Kidney glomerular epithelial cell (primary cell): ENCODE measurements at places on chromosomes 6 and 20.

- DNase-seq: no peak
These were observed 5.6 kb downstream of the SRSF3 start for GRCh38 chr6:36599791-36600209.

DNA sequence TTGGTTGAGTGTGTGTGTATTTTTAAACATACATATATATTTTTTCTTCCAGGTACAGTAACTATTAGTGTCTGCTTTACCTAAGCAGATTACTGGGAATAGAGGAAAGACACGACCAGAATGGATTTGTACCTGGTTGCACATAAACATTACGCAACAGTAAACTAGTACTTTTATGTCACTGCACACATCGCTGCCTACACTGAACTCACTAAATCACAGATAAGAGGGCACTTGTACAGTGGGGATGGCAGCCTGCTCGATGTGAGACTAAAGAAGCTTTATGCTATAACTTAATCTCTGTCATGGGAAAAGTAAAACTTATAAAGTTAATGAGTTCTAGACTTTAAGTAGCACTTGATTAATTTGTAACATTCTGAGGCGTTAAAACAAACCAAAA, 89.5 kb upstream of the SIM1 start:
- peak; percentile 43 for DNase-seq

DNA sequence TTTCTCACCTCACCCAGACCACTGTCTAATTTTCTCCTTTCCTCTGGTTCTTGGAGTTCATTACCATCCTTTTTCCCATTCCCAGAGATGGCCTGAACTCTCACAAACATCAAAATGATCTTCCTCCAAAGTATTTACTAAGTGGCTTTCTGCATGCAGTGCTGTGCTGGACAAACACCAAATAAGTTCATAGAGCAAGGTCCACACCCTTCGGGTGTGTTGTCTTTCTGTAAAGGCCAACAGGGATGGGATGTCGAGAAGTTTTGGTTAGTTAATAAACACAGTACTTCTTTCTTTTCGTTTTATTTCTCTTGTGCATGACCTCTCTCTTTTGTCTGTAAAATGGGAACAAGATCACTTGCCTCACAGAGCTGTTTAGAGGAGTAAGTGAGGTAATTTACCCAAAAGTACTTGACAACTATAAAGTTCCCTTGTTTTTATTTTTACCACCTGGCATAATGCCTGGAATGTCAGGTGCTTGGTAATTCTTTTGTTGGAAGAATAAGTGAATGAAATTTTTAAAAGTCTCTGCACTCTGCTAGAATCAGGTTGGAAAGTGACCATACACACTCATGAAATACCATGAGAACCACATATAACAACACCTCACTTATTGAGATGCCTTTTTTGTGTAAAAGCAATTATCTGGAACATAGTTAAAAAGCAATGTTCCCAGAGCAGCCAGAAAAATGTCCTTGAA, 22.8 kb upstream of the CCN6 start:
- DNase-seq: no peak

DNA sequence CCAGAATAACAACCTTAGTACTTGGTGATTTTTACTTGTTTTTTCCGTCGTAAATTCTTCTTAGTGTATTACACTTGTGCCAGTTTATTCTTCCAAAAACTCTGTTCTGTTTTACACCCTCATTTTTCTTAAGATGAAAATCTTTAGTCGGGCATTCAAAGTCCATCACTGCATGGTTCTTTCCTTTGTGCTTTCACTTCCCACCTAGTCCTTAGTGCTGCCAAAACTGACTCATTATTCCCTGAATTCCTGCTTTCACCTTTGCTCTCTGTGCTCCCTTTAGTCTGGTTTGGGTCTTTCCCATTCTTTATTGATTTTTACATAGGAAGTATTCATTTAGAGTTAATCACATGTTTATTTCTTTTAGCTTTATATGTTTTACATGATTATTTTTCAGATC, 3.3 kb downstream of the TRMT11 start:
- DNase-seq: no peak

- no peak for DNase-seq
These were observed 14.2 kb downstream of the ERGIC3 start for GRCh38 chr20:35555951-35556645.

DNA sequence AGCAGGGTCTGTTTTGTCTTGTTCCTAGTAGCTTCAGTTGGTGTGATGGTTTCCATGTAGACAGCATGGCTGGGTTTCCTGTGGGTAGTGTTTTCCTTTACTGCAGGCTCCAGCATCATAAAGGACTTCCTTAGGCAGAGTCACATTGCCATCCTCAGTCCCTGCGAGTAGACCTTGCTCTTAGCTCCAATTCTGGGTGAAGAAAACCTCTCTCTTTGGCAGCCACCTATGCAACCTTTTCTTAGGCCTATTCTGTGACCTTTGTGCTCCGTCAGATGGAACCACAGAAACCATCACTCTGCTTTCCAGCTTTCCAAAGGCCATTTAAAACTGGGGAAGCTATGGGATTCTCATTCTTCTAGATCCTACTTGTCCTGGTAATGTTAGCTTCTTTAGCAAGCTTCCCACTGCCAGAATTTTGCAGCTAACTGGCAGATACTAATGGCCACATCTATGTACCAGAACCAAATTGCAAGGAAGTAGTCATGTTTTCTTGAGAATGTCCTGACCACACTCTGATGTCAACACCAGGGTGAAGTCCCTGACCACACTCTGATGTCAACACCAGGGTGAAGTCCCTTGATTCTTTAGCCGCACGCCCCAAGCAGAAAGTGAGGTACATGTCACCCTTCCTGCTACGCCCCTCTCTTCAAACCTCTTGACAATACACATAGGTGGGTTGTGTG, 646.6 kb upstream of the HS3ST5 start:
- no peak for DNase-seq

DNA sequence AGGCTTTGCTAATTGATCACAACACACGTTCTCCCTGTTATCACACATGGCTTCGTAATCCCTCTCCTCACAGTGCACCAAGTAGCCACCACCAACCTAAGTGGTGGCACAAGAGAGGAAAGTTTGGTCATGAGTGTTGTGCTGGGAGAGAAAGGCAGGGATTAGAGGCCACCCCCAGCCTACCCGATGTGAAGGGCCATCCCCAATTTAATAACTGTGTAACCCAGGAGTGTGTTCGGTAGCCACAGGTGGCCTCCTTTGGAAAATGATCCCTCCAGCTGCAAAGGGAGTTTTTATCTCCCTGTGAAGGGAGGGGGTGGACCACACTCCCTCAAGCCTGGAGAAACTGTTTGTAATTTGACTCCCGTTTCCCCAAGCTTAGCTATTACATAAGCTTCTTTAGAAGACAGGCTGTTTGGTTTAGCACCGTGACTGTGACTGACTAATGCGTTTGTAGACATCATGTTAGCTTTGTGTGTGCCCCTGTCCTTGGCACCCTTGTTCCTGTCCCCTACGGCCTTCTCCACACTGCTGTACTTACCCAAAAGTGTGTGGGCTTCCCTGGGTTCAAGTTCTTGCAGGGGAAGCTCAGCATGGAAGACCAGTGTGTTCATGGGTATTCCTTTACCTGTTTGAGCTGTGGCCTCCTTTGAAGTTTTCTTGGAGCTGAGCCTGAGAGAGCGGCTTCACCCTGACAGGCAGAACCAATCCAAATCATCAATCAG, 20.6 kb downstream of the PPP1R16B start:
- DNase-seq: peak; percentile 67

DNA sequence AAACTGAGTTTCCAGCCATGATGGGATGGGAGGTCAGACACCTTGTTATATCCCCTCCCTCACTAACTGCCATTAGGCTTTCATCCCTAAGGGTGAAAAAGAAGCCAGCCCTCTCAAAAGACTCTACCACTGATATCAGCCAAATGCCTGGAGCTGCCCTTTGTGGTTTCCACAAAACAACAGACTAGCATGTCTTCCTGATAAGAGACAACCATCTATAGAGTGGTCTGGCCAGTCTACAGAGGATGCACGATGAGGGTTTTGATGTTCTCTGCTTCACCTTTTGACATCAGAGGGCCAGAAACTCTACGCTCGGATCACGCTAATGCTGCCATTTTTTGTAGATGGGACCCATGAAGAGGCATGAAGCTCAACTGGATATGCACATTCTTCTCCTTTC, 61.7 kb upstream of the ARHGAP18 start:
- DNase-seq: no peak

GRCh38 chr6:154001494-154002285, 37.4 kb upstream of the OPRM1 start:
- DNase-seq: no peak

- no peak for DNase-seq
These were observed 14.3 kb upstream of the MAP1LC3A start for GRCh38 chr20:34544109-34544796.

DNA sequence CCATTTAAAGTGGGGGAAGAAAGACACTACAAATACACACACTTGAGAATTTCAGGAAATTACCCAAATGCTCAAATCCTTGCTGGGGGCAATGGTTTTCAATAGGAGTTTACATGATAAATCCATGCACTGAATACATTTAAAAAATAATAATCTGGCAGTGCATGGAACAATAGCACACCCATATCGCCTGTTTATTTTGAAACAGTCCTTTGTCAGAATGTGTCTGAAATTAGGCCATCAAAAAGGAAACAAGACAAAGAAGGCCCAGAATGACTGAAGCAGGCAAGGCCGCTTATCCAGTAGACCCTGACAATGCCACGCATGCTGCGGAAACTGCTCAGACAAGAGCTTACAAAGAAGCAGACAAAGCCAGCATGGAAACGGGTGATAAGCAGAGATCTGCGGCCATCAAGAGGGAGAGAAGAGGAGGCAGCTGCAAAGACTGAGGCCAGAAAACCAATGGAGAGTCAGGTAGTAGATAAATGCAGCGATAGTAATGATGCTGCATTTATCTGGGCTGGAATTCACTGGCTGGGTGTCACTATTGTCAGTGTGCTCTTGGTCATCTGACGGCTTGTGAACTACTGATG, 211.9 kb upstream of the CNR1 start:
- no peak for DNase-seq

GRCh38 chr20:37853823-37854375, 49.0 kb upstream of the VSTM2L start:
- DNase-seq: no peak

- DNase-seq: no peak
These were observed 18.9 kb upstream of the SLC13A3 start for GRCh38 chr20:46670228-46670584.

DNA sequence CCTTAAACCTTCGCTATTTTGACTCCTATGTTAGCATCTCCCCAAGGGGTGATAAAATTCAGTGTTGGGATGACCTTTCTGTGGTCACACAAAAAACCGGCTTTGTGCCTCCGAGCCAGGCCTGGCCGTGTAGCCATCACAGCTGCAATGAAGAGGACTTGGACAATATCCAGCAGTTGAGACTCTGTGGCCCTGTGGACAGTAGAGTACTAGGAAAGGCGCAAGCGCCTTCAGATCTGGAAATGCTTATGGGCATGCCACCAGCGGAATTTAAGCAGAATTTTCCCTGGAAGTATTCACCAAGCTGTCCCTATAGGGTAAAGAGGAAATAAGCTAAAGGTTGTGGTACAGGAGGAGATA, 63.3 kb upstream of the SLC2A12 start:
- no peak for DNase-seq

DNA sequence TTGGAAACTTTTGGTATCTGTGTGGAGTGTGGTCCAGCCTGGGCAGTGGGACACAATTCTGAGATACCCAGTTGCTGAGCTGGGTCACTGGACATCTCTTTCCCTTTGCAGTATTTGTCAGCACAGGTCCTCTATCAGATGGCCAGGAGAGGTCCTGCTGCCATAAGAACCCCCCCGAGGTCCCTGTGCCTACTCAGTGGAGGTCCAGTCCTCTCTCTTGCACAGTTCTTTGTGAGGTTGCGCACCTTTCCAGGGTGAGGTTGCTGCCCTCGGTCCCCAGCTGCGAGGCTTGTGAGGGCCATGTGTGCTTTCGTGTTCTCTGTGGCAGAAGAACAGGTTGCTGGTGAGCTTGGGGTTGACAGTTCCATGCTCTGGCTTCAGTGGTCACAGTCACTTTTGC, 320.6 kb downstream of the QKI start:
- no peak for DNase-seq

GRCh38 chr6:41733360-41733706, 2.1 kb downstream of the TFEB start:
- DNase-seq: no peak
